Activated naive CD8-positive, alpha-beta T cell treated with anti-CD3 and anti-CD28 coated beads, Interleukin-2, amount 50 U/mL, for 24 hours (primary cell): ENCODE measurements at places on chromosomes 4 and X.

- DNase-seq, result no peak
These were observed 246.9 kb upstream of the GPC4 start for GRCh38 chrX:133661962-133662839.

DNA sequence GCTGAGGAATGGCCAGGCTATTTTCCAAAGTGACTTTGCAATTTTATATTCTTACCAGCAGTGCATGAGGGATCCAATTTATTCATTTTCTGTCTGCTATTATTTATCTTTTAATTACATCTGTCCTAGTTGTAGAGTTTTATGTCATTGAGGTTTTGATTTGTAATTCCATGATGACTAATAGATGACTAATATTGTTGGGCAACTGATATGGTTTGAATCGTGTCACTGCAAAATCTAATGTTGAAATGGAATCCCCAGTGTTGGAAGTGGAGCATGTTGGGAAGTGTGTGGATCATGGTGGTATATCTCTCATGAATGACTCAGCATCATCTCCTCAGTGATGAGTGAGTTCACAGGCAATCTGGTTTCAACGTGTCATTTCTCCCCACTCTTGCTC is 201.5 kb downstream of the TBX22 start:
- DNase-seq, result no peak

DNA sequence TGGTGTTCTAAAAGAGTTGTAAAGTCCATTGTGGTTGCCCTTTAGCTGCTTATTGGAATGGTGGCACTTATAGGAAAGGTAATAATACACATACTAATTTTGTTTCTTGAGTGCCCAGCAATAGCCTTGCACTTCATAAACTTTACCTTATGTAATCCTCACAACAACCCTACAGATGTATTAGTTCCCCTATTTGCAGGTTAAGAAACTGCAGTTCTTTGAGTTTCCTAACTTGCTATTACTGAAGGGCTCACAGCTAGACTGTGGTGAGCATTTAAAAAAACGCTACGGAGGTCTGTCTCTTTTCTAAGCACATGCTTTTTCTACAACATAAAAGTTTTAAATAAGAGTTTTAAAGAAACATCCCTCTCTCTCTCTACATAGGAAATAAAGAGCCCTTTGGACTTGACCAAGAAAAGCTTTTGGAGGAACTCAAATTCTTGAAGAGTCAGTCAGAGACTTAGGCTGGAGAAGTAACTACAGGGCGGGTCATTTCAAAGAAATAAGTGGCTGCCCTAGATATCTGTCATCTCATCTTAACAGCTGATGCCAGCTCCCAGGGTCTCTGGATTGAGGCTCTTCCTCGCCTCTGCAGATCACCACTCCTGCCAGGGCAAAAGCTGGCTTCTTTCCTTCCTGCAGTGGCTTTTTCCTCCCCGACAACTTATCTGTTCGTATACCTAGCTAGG is 42.0 kb upstream of the FBXW7 start:
- DNase-seq, result no peak

DNA sequence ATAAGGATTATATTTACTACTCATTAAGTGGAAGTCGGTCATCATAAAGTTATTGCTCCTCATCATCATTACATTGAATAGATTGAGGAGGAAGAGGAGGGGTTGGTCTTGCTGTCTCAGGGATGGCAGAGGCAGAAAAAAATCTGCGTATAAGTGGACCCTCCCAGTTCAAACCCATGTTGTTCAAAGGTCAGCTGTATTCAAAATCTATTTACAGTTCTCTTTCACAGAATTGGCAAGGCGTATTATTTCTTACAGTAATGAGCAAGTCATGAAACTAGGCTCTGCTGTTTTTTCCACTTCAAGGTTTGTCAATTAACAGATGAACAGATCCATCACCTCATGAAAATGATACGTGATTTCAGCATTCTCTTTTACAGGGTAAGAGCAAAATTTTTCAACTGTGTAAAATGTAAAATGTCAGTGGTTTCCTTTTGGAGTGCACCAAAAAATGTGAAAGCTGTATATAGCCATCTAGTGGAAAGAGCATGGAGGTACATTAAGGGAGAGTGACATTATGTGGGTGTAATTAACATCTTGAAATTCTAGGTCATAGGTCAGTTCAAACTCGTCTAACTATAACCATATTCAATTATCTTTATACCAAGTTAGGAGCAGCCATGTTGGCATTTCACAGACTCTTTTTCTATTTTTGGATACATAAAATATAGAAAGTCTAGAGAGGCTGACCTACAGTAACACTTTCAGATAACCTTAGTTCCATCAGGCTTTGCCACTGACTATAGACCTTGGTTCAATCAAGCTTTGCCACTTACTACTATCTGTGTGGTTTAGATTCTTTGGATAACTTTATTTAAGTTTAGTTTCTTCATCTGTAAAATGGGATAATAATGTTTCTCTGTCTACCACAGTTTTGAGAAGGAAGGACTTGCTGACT is 30.1 kb downstream of the NEIL3 start:
- no peak for DNase-seq

DNA sequence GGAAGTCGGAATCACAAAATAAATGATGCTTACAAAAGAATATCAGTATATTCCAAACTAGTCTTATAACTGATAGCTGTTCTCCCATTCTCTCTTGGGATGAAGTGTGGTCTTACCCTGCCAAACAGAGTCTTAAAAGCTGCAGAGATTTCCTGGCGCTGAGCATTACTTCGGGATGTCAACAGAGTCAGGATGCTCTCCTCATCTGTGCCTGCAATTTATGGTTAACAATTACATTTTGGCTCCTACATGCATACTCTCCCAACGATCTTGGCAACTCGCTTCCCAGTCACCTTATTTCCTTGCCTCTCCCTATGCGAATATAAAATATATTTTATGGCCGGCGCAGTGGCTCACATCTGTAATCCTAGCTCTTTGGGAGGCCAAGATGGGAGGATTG is 12.2 kb downstream of the ANXA5 start:
- DNase-seq, result no peak

DNA sequence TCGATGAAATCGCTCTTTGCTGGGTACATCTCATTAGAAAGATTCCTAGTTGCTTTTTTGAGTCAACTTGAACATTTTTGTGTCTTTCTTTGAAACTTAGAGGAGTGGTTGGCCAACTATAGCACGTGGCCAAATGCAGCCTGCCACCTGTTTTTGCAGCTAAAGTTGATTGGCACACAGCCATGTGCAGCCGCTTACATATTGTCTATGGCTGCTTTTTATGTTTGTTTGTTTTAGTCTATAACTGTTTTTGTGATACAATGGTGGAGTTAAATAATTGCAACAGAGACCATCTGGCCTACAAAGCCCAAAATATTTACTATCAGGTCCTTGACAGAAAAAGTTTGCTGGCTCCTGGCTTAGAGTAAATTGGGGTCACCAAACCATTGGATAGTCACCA is 86.3 kb downstream of the CLCN4 start:
- DNase-seq, result no peak

- DNase-seq, result no peak
These were observed 154.3 kb downstream of the CFAP299 start for GRCh38 chr4:80489798-80490197.

- no peak for DNase-seq
These were observed 67.2 kb downstream of the TMEM131L start for GRCh38 chr4:153533387-153533786.

- no peak for DNase-seq
These were observed 127.2 kb upstream of the GPC4 start for GRCh38 chrX:133542476-133542875.

- DNase-seq, result no peak
These were observed 81.1 kb upstream of the CT45A1 start for GRCh38 chrX:135632353-135632752.

GRCh38 chr4:110007217-110007616 is 94.5 kb downstream of the EGF start:
- no peak for DNase-seq

- DNase-seq, result no peak
These were observed 611.0 kb downstream of the NLGN4X start for GRCh38 chrX:5617666-5618065.

DNA sequence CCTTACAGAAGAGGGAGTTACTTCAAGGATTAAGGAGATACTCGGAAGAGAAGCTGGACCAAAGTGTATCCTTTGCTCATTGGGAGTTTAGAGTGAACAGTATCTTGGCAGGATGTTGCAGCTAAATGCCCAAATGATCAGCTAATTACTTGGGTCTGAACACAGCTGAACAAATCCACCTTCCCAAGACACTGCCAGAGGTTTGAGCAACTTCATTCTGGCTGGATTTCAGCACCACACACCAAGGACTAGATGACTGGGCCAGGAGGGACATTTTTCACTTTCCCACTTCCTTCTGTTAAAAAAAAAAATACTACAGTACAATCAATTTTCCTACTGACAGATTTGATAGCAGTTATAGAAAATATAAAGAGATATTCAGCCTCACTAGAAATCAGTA is 324.6 kb downstream of the MID1IP1 start:
- no peak for DNase-seq

GRCh38 chrX:8364369-8365141 is 100.1 kb upstream of the VCX3B start:
- DNase-seq, result peak; percentile 3
